Tongue (tissue), 3 donors: ENCODE measurements at places on chromosomes 4 and X. TPM values are rescaled to one million over a fixed set of nuclear protein-coding genes. Genes with fewer than 3 reads are reported as not detected.

DNA sequence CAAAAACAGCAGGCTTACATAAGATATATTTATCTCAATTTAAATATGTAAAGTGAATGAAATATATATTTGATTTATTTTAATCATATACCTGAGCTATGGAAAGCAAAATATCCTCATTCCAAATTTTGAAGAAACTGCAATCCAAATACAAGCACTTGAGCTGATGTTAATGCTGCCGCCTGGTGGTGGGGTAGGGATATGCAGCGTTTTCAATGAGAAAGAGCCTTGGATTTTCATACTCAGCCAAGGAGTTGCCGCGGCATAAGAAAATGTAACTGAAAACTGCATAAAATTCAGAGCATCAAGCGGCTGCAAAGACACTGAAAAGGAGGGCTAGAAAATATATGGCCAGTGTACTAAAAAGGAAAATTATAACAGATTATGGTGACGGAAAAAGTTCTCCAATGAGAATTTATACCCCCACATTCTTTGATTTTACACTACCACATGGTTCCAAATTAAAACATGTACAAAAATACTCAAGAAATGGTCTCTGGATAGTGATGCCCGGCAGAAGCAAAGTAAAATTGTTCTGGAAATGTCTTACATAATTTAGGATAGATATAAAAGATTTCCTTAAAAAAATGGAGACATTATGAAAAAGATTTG lies 660.3 kb upstream of the PITX2 start:
- DNase-seq, result peak; percentile 68

DRP2 gene
- total RNA-seq, result 2.1 TPM

- DNase-seq, result no peak
Measured at GRCh38 chrX:133574716-133575115, 159.4 kb upstream of the GPC4 start.

GRCh38 chr4:140135529-140136088 lies 18.4 kb downstream of the MAML3 start:
- DNase-seq, result peak; percentile 77

PNMA3 gene
- 1.2 TPM for total RNA-seq

GRCh38 chr4:163085085-163085484 lies 81.6 kb downstream of the NAF1 start:
- no peak for DNase-seq

GRCh38 chrX:132071254-132071653 lies 48.2 kb downstream of the STK26 start:
- peak; percentile 22 for DNase-seq
